ENCODE measurements at places on chromosomes 16 and 17. TPM values are rescaled to one million over a fixed set of nuclear protein-coding genes. Genes with fewer than 3 reads are reported as not detected.
A peak's percentile ranks its signal among the peaks of the same experiment; 100 is the strongest.

The SLC43A2 gene
- 11.1 TPM for total RNA-seq

DNA sequence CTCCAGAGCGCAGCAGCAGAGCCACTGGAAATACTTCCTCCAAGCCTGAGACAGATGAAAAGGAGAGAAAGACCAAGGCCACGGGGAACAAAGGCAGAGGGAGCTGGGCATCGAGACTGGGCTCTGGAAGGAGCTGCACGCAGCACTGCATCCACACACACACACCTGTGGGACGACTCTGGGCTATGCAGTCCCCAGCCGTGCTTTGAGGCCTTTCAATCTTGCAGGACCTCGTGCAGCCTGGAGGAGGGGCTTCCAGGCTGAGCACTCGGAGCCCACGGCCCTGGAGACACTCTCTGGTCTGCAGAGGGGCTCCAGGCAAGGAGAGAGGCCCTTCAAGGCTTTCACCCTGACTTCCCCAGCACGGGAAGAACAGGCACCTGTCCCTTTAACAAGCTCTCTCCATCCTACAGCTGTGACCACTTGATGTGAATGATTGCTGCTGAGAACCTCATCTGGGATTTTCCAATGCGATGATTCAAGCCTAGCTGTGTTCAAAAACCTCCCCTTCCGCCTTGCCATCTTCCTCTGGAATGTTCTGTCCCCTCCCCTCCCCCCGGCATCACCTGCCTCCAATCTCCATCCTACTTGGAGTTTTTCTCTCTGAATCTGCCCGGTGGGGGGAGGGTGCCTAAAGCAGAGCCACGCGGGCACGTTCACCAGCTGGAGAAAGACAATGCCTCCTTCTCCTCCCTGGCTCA, 37.5 kb downstream of the RBFOX3 start:
- H3K27me3 ChIP-seq = no peaks in the 10 kb centered on the region
- peak; percentile 51 for DNase-seq
- H3K4me3 ChIP-seq = no peak overlapping the region
- no peaks in the 10 kb centered on the region for H3K4me1 ChIP-seq
- no peaks in the 10 kb centered on the region for H3K36me3 ChIP-seq
- H3K27ac ChIP-seq = no peak overlapping the region

The CLDN7 gene
- 9.9 TPM for total RNA-seq

DNA sequence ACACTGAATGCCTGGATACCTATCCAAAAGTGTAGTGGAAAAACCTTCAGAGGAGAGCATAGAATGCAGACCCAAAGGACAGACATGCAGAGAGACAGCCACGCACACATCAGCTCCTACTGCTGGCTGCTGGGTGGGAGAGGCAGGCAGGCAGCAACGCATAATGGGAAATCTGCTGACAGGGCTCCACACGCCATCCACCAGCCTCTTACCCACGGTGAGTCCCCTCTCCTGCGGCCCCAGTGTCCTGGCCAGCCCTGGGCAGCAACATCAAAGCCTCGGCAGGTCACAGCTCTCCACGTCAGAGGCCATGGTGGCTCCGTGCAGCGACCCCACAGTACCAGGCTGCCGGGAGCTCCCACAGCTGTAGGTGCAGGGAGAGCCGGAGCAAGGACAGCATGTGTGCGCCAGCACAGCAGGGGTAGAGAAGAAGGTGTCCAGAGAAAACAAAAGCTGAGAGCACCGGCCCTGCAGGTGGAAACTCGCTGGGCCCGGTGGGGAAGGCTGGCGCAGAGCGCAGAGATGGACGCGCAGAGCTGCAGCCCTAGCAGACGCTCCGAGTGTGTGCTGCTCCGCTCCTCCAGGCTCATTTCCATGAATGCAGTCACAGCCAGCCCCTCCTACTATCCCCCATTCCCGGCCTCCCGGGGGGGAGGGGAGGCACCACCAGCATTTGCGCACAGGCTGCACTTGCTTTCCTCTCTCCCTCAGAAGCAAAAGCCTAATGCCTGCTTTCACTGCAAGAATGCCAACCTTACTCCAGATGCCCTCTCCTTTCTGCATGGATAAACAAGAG, 58.9 kb downstream of the CYTH1 start:
- no peak overlapping the region for H3K4me3 ChIP-seq
- H3K4me1 ChIP-seq = no peaks in the 10 kb centered on the region
- H3K27ac ChIP-seq = no peak overlapping the region
- H3K27me3 ChIP-seq = no peaks in the 10 kb centered on the region
- H3K36me3 ChIP-seq = no peaks in the 10 kb centered on the region
- peak; percentile 66 for DNase-seq

DNA sequence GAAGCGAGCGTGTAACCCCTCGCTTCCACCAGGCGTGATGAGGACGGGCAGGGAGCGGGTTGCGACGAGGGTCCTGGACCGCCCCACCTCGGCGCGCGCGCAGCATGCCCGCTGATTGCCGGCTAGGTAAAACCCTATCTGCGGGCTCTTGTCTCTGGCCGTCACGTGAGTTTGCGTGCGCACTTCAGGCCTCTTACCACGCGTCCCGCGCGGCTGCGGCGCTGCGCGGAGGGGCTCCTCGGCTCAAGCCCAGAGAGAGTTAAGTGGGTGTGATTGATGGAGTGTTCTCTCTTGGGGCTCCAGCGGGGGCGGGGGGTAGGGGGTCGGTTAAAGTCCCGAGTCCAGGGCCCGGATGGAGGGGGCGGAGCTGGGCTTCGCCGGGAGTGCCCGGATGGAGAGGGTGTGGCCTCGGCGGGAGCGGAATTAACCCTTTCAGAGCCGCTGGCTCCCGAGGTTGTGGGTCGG, 7.9 kb downstream of the KDM6B start:
- peak; percentile 92 for DNase-seq
- H3K4me3 ChIP-seq = peak overlapping the region; percentile 88
- H3K27ac ChIP-seq = peak overlapping the region; percentile 95
- no peaks in the 10 kb centered on the region for H3K4me1 ChIP-seq

DNA sequence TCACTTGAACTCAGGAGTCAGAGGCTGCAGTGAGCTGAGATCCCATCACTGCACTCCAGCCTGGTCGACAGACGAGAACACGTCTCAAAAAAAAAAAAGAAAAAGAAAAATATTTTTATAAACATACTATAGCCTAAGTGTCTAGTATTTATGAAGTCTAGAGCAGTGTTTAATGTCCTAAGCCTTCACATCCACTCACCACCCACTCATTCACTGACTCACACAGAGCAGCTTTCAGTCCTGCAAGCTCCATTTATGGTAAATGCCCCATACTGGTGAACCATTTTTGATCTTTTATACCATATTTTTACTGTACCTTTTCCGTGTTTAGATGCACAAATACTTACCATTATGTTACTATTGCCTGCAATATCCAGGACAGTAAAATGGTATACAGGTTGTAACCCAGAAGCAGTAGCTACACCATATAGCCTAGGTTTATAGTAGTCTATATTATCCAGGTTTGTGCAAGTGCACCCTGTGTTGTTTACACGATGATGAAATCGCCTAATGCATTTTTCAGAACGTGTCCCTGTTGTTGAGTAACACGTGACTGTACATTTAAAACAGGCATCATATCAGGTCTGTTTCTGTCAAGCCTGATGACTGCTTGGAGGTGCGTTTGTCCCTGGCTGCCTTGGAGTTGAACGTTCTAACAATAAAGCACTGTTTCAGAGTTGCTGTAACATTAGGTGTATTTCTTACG, 10.1 kb downstream of the NUDT7 start:
- H3K36me3 ChIP-seq = no peaks in the 10 kb centered on the region
- no peak overlapping the region for H3K27ac ChIP-seq
- H3K27me3 ChIP-seq = no peaks in the 10 kb centered on the region
- DNase-seq = no peak

GRCh38 chr17:64741038-64741641, 79.0 kb upstream of the SMURF2 start:
- H3K27me3 ChIP-seq = no peaks in the 10 kb centered on the region
- no peak for DNase-seq
- no peak overlapping the region for H3K27ac ChIP-seq
- no peaks in the 10 kb centered on the region for H3K36me3 ChIP-seq
- H3K4me3 ChIP-seq = no peak overlapping the region

DNA sequence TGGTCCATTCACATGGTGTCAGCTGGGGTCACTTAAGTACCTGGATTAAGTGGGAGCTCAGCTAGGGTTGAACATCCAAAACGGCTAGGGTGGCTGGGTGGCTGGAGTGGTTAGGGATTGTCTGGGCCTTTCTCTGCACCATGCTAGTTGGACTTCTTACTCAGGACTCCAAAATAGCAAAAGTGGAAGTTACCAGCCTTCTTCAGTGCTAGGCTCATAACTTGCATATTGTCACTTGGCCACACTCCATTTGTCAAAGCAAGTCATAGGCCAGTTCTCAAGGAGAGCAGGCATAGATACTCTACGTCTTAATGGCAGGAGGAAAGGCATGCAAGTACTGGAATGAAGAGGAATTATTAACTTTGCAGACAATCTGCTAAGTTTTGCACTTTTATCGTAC, 69.7 kb downstream of the ESRP2 start:
- H3K4me1 ChIP-seq = no peaks in the 10 kb centered on the region
- H3K27ac ChIP-seq = no peak overlapping the region
- no peak overlapping the region for H3K4me3 ChIP-seq
- no peak for DNase-seq

Measured in aorta (tissue), 5 donors.